Kasumi-1 (cell line): ENCODE measurements at places on chromosomes 4 and X.

- DNase-seq, result no peak
Measured at GRCh38 chr4:25908491-25908901, 5.5 kb upstream of the SMIM20 start.

DNA sequence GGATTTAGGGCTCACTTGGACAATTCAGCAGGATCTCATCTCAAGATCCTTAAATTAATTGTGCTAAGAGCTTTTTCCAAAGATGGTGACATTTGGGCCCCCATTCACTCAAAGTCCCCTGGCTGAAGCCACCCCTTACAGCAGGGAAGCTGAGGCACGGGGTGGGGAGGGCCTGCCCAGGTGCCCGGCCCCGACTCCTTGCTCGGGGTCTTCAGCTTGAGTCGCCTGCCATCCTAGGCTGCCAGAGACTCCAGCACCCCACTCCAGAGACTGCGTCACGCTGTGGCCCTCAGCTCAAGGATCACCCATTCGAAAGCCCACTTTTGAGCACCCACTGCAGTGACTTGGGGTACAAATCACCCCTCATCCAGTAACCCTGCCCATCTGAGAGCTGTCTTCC, 39.2 kb upstream of the GPR78 start:
- no peak for DNase-seq

DNA sequence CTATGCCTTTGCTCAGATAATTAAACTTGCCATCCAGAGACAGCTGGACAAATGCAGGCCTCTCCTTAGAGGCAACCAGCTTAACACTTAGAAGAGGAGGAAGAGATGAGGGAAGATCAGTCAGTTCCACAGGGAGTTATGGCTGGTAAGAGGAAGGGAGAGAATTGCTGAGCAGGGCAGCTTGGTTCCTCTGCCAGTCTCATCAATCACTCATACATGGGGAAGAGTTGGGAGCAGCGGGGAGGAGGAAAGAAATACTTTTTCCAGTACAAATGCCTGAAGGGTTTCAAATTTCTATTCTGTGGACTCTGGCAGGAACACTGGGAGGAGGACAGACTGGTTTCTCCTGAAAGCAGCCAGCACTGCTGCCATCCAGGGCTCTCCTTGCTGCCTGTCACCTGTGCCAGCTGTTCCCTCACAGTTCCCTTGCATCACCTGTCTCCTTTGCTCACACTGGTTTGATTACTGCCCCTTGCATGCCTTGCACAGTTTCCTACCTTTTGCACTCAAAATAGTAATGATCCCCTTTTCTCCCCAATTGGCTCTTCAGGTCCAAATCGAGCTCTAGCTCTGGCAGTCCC, 59.5 kb downstream of the PGRMC2 start:
- DNase-seq, result no peak

DNA sequence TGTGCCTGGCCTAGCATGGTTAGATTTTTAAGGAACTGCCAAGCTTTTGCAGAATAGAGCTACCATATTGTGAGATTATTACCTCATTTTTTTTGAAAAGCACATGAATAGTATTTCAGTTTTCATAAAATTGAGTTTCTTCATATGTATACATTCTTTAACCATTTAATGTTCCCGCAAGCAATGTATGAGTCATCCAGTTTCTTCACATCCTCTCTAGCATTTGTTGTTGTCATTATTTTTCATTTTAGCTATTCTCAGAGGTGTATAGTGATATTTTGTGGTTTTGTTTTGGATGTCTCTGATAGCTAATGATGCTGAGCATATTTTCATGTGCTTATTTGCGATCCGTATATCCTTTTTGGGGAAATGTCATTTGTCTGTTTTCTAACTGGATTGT, 74.9 kb downstream of the GLUD2 start:
- no peak for DNase-seq

DNA sequence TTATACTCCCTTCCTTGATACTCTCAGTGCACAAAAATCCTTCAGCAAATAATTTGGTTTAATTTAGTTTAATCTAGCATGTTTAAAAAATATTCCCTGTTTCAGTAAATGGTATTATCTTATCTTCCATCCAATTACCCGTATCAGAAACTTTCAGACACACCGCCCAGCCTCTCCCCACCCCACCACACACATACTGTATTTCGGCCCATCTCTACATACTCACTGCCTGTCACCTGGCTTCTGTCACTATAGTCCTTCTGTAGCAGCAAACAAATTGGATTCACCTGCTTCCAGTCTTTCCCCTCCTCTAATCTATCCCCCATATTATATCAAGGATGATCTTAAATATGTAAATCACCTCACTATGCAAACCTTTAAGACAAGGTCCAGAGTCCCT, 24.8 kb upstream of the GAB1 start:
- no peak for DNase-seq

DNA sequence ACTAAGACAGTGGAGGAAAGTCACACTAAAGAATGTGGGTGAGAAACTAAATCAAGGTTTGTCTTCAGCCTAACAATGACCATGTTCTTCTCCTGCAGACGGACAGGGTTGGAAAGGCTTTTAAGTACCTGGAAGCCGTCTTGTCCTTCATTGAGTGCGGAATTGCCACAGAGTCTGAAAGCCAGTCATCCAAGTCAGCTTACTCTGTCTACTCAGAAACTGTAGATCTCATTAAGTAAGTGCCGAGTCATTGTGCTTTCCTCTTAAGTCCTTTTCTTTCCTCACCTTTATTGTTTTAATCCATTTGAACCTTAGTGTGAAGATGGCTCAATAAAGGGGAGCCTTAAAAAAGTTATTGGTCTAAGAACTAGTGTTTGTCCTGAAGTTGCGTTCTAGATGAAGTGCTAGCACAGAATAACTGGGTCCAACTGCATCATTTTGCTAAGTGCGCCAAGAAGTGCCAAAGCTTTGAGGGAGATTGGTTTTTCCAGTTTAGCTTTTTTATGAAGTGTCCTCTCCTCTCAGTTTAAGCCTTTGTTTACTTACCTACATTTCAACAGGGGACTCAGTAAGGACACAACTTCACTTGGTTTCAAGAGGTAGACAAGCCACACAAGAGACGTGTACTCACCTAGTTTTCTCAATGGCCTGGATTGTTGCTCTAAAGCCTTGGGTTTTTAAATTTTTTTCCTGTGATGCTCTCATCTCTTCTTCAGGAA, 89.3 kb downstream of the KLHL8 start:
- DNase-seq, result no peak
